Fibroblast of mammary gland (primary cell): ENCODE measurements at places on chromosomes 1 and 21.

GRCh38 chr1:201847150-201847549 lies 18.2 kb downstream of the IPO9 start:
- no peak for DNase-seq

- peak; percentile 91 for DNase-seq
These were observed 16.2 kb downstream of the TTC39A start for GRCh38 chr1:51313961-51314777.

DNA sequence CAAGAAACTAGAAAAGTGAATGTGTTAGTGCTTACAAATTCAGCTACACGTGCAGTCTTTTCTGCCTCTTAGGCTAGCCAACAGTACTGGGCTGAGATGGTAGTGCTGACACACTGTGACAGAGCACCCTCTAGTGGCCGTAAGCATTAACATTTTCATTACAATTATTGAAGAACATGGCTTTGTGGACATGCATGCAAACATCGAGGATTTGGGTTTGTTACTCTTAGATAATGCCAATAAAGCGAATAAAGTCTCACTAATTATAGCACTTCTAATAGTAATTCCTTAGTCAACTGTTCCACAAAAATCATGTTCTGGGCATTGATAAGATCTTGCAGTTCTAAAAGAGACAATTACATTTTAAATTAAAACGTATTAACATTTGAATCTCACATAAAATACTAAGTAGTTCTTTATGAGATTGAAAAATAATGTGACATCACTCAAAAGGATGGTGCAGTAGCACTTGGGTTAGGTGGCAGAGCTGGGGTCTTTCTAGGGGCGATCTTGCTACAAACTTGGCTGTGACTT lies 47.1 kb downstream of the MYSM1 start:
- peak; percentile 84 for DNase-seq

DNA sequence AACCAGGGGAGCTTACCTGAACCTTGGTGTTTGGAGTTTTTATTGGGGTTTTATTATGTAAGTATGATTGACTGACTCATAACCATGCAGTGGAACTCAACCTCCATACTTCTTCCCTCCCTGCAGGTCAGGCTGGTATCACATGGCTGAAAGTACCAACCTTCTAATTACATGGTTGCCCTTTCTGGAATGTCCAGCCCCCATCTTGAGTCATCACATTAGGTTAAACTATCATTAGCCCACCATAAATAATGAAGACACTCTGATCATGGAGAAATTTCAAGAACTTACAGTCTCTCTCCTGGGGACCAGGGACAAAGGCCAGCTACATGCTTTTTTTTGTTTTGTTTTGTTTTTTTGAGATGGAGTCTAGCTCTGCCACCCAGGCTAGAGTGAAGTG lies 19.2 kb upstream of the DPH5 start:
- DNase-seq = no peak

GRCh38 chr1:84781946-84782771 lies 91.9 kb upstream of the SSX2IP start:
- DNase-seq = peak; percentile 51

DNA sequence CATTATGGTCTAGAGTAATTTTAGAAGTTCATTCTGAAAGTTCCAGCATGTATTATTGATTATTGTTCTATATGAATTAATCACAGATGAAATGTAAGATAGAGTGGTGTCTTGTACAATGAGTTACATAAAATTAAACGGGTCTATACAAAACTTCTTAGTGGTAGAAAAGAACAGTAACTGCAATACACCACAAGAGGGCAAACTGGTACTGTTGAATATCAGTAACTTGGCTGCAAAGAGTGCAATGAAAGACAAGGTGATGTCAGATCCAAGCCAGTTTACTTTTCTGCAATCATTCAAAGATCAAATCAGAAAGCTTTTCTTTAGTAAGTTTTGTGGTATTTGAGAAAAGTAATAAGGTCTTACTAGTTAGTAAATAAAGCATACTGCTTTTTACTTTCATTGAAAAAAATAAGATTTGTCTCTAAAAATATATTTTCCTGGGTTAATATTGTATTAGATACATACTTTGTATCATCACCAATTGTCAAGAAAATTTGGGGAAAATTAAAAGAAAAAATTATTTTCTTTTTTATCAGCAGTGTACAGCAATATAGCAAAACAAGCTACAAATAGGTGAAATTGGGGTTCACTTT lies 66.4 kb upstream of the BTG3 start:
- peak; percentile 76 for DNase-seq

- no peak for DNase-seq
These were observed 62.3 kb upstream of the ETV3 start for GRCh38 chr1:157200451-157200850.

DNA sequence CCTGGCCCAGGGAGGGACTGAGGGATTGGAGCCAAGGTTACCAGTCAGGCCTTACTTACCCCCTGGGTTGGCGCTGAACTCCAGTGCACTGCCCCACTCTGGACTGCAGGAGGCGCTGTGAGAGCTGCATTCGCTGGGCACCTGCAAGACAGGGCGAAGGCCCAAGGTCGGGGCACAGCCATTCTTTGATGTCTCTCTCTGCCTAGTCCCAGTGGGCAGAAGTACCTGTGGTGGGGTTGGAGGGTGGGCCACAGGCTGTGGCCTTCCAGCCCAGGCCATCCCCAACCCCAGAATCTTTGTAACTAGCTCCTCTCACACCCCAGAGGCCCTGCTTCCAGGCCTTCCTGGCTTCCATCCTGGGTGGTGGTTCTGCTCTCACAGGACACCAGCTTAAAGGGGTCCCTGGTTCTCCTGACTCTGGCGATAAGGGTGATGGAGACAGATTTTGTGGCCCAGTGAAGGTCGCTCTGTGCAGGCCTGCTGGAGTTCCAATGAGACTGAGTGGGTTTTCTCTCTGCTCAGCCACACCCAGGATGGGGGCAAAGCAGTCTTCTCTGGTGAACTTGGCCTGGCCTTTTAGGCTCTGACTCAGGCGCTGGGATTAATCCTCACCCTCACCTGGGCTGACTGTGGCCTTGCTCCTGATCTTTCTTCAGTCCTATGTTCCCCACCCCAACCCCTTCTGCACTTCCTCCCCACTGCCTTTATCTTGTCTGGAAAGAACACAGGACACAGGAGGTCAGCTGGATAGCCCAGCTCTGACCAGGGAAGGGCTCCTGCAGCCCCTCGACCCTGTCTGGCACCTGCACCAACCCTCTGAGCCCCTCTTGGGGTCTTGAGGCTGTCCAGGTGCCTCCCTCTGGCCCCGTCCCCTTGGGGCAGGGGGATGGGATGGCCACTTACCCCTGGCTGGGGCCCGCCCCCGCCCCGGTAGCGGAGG lies 954 bp downstream of the MYOG start:
- no peak for DNase-seq

DNA sequence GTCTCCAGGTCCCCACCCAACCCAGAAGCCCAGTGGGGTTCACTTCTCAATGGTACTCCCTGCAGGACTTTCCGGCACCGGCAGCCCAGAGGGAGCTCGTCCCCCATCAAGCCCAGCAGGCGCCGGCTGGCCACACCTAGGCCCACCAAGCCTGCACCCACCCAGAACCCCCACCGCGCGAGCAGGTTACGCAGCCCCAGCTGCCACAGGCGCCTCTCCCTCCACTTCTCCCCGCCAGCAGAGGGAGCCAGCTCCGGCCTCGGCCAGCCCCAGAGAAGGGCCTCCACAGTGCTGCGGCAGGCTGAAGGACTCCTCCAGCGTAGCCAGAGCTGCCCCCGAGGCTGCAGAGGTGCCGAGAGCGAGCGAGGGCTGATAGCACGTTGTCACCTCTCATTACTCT lies 722.3 kb downstream of the PLA2G4A start:
- DNase-seq = no peak

- DNase-seq = no peak
These were observed 6.1 kb downstream of the AKR7A2 start for GRCh38 chr1:19305880-19306279.

- peak; percentile 5 for DNase-seq
These were observed 70.7 kb upstream of the DAB1 start for GRCh38 chr1:57494530-57495079.

DNA sequence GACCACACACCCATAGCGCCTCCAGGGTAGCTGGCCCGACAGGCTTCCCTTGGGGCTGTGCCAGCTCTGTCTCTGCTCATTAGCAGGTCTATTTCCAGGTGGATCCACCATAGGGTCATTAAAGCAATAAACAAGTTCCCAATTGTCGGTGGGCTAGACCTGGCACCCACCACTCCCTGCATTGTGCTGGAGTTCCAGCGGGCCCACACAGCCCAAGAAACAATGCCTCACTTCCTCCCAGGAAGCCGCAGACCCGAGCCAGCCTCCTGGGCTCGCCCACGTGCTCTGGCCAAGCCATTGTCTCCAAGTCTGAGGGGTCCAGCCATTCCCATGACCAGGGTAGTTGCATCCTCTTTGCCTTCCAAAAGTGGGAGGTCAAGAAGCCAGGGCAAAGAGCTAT lies 27.5 kb upstream of the SOX13 start:
- DNase-seq = no peak

- no peak for DNase-seq
These were observed 78.5 kb downstream of the HLCS start for GRCh38 chr21:36887963-36888362.

GRCh38 chr21:29305561-29305960 lies 6.8 kb downstream of the BACH1 start:
- DNase-seq = no peak

DNA sequence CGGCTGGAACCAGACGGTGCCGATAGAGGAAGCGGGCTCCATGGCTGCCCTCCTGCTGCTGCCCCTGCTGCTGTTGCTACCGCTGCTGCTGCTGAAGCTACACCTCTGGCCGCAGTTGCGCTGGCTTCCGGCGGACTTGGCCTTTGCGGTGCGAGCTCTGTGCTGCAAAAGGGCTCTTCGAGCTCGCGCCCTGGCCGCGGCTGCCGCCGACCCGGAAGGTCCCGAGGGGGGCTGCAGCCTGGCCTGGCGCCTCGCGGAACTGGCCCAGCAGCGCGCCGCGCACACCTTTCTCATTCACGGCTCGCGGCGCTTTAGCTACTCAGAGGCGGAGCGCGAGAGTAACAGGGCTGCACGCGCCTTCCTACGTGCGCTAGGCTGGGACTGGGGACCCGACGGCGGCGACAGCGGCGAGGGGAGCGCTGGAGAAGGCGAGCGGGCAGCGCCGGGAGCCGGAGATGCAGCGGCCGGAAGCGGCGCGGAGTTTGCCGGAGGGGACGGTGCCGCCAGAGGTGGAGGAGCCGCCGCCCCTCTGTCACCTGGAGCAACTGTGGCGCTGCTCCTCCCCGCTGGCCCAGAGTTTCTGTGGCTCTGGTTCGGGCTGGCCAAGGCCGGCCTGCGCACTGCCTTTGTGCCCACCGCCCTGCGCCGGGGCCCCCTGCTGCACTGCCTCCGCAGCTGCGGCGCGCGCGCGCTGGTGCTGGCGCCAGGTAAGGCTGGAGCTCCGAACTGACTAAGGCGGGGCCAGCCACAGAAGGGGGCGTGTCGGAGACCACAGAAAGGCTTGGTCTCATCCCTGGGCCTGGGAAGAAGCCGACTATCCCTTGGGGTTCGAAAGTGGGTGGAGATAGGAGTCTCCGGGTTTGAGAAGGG lies 486 bp downstream of the SLC27A3 start:
- DNase-seq = peak; percentile 58

DNA sequence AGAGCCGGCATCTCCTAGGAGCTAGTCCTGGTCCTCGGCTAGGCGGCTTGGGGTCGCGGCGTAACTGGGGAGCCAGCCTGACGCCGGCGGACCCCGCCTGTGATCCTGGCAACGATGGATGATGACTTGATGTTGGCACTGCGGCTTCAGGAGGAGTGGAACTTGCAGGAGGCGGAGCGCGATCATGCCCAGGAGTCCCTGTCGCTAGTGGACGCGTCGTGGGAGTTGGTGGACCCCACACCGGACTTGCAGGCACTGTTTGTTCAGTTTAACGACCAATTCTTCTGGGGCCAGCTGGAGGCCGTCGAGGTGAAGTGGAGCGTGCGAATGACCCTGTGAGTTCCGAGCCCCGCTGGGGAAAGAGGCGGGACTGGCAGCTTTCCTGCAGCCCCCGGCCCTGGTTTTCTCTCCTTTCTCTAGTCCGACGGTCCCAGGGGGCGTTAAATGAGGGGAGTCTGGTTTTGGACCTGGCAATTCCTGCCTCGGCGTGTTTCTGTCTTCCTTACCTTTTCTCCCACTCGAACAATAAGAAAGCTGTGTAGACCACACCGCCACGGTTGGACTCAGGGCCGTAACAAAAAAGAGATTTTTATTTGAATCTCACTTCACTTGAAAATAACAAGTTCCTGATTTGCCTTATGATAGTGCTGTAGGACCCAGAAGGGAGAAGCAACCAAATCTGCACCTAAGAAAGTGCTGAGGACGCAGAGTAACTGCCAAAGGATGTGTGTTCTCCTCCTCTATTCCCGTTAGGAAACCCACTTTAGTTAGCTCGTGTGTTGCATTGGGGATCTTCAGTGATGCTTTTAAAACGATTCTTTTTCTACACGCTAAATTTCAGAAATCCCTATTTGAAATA lies at the start of gene SPRTN:
Gene SPRTN (plus strand): TSS at position 24 of the 859 bp plus-strand sequence. CDS start 91 bp downstream, at position 115.
- DNase-seq = peak; percentile 26

DNA sequence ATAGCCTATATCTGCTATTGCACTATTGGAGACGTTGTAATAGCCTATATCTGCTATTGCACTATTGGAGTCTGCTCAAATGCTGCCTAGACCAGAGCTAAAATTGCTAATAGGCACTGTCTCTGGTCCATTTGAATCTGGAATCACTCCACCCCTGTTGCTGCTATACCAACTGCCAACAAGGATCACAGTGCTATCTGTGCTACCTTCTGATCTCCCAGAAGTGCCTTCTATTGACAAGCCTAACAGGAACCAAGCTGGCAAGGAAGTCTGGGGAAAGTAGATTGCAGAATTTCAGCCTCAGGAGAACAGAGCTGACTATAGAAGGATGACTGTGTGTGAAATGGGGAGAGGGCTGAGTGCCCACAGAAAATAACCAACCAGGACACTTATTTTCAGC lies 15.9 kb downstream of the RWDD3 start:
- no peak for DNase-seq

DNA sequence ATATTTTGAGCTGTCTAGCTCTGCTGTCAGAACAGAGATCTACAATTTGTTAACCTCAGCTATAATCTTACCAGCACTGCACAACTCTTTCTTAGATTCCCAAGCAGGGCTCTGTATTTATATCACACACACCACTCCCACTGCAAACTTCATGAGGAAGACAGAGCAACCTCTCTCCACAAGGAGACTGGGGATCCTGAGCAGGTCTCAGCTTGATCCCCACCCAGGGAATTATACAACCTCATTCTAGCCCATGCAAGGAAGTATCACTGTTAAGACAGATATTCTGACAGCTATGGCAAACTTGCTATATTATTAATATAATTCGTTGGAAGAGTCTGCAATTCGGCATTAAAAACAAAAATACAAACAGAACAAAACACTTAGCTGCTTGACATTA lies 40.4 kb downstream of the EGLN1 start:
- no peak for DNase-seq

- no peak for DNase-seq
These were observed 11.0 kb upstream of the ZNF669 start for GRCh38 chr1:247115141-247115510.

DNA sequence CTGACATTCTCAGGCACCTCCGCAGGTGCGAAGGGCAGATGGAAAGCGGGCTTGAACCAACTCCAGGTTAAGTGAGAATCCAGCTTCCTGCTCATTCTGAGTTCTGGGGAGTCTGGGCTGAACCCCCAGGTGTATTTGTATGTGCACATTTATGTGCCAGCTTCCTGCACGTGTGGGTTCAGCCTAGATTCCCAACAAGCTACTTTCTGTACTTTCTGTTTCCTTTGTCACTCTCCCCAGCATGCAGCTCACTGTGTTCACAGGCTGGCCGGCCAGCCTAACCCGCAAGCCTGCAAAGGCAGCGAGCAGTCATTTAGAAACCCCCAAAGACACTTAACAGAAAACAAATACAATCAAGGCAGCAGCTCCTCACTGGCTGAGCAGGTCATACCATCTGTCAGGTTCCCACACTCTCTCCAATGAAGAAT lies 1.3 kb upstream of the IL19 start:
- DNase-seq = no peak

GRCh38 chr1:212648431-212648830 lies 39.9 kb downstream of the ATF3 start:
- no peak for DNase-seq
